ENCODE measurements at places on chromosomes 5 and 9.

GRCh38 chr5:173733831-173734501 is 117.5 kb upstream of the BOD1 start:
- DNase-seq = no peak

DNA sequence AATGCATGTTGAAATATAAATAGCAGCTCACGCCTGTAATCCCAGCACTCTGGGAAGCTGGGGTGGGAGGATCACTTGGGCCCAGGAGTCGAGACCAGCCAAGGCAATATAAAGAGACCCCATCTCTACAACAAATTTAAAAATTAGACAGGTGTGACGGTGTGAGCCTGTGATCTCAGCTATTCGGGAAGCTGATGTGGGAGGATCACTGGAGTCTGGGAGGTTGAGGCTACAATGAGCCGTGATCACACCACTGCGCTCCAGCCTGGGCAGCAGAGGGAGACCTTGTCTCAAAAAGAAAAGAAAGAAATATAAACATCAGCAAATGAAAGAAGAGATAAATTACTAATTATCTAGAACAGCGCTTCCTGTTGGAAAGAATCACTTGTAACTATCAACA is 105.0 kb downstream of the MAPKAP1 start:
- no peak for DNase-seq

DNA sequence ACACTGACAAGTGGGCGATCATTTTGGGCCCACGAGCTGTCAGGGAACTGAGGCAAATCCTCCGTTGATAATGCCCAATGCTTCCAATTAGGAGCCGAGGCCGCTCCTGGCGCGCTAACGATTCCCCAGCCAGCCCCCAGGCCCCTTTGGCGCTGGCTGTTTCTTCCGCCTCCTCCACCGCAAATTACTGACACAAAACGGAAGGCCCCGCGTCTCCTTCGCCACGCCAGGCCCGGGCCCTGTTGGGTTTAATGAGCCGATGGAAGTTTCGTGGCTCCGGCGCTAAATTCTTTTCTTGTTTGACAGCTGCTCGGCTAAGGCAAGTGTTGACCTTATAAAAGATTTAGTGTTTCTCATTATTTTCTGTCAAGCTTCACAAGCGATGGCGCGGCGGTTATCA is 25.7 kb upstream of the BARHL1 start:
- no peak for DNase-seq

GRCh38 chr9:132725306-132725705 is 55.0 kb downstream of the GTF3C4 start:
- DNase-seq = no peak

GRCh38 chr5:21219251-21219650 is 1231.3 kb upstream of the CDH18 start:
- no peak for DNase-seq

GRCh38 chr9:110601098-110601497 is 21.6 kb upstream of the SVEP1 start:
- DNase-seq = no peak

DNA sequence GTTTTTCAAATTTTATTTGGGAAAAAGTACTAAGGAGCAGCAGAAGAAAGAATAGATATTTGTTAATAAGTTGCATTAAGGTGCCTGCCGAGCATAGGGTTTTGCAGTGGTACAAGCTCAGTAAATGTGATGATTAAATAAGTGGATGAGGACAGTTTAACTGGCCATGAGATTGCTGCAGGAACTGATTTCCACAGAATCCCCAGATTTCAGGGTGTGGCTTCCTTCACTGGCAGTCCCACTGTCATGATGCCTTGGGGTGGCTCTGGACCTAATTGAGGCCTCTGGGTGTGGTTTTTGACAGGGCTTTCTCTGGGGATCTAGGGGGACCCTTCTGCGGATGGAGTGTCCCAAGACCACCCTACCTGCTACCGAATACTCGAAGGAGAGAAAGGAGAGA is 1.4 kb downstream of the PHF24 start:
- no peak for DNase-seq

DNA sequence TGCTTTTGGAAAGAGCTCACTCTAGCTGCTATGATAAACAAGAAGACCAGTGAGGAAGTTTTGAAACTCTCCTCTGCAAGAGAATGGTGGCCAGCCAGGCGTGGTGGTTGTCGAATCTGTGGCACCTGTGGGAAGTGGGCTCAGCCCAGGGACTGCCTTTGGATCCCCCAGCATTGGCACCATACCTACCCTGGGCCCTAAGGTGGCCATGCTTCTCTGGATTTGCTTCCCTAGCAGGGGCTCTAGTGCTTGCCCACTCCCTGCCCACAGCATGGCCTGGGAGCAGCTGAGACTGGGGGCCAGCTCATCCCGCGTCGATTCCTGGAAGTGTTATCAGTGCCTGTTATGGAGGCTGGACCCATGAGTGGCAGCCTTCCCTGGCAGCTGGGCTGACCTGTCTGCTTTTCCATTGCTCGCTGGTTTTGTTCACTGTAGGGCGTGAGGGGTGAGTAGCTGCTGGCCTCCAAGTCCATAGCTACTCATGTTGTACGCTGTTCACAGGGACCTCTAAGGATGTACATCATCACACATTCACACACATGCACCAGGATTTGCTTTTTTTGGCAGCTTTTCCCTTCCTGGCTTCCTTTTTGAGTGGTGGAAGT is 2.3 kb downstream of the SLC22A4 start:
- no peak for DNase-seq

- no peak for DNase-seq
Measured at GRCh38 chr5:73120222-73121118, at the start of gene TMEM171. TSS of gene TMEM171 (plus strand) at chr5:73120575. CDS start at chr5:73123374, 2,799 bp downstream.

- no peak for DNase-seq
Measured at GRCh38 chr5:128413356-128413755, 124.7 kb downstream of the FBN2 start.

DNA sequence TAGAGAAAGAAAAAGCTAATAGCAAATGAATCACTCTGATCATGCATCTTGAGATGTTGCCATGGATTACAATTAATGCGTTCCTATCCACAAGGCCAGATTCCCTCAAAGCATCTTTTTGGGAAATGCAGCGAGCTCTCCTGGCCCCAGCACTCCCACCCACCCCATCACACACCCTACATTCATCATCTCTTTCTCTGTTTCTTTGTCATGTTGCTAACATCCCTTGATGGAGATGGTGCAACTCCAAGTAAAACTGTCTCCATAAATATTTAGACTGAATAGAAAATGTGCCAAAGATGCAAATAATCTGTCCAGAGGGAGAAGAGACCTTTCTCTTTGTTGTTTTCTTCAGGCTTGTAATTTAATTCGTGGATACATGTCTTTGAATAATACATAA is 30.8 kb upstream of the TNC start:
- no peak for DNase-seq

DNA sequence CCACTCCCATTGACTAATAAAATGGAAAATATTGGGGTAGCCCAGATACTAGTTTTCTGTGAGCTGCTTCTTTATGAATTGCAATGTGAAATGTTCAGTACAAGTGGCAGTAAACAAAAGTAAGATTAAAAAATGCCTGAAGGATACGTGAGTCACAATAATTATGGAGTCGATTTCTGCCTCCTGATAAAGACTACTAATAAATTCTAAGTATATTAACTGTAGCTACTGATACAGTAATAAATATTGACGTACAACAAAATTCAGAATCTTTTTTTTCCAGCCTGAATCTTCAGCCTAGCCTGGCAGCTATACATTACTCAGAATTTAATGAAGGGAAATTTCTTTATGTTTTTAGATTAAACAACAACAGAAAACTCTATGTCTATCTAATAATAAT is 218.1 kb downstream of the MPDZ start:
- DNase-seq = no peak

GRCh38 chr9:90029996-90030395 is 425.2 kb downstream of the GADD45G start:
- no peak for DNase-seq

Data from esophagus squamous epithelium (tissue), 5 donors.